ENCODE measurements at places on chromosomes 1 and 21.

DNA sequence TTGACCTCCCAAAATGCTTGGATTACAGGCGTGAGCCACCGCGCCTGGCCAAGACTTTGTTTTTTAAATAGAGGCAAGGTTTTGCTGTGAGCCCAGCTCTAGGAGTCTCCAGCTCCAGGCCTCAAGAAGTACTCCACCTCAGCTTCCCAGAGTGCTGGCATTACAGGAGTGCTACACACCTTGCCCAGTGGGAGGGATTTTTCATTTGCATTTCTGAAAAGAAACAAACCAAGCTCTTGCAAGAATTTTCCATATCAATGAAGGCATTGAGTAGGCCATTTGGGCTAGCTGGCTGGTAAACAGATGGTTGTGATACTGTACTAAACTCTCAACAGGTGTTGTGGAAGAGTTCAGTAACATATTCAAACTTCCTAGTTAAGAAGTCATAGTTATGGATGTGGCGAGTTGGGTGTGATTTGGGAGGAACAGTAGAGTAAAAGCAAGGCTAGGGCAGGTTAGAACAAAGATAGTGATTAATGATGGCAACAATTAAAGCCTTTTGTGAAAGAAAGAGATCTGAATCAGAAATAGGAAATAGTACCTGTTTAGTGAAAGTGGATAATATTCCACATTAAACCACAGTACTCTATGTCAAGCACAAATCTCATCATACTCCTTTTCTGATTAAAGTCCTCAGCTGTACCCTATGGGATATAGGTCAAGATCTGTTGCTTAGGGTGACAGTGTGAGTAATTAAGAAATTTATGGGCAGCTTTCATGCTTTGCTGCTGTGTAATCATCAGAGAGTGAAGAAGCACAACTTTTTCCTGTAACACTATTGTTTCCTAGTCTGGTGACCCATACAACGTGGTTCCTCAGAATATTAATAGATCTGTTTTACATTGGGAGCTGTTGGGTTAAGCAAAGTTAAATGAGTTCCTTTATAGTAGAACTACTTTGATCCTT lies 10.7 kb downstream of the AKIRIN1 start:
- no peak for DNase-seq

- DNase-seq = no peak
These were observed 43.7 kb downstream of the GTF2B start for GRCh38 chr1:88847643-88848042.

GRCh38 chr1:19507516-19507915 lies 22.2 kb upstream of the CAPZB start:
- no peak for DNase-seq

GRCh38 chr1:230366504-230366915 lies 59.6 kb downstream of the PGBD5 start:
- DNase-seq = no peak

GRCh38 chr1:42933610-42934491 lies 24.8 kb downstream of the SLC2A1 start:
- no peak for DNase-seq

DNA sequence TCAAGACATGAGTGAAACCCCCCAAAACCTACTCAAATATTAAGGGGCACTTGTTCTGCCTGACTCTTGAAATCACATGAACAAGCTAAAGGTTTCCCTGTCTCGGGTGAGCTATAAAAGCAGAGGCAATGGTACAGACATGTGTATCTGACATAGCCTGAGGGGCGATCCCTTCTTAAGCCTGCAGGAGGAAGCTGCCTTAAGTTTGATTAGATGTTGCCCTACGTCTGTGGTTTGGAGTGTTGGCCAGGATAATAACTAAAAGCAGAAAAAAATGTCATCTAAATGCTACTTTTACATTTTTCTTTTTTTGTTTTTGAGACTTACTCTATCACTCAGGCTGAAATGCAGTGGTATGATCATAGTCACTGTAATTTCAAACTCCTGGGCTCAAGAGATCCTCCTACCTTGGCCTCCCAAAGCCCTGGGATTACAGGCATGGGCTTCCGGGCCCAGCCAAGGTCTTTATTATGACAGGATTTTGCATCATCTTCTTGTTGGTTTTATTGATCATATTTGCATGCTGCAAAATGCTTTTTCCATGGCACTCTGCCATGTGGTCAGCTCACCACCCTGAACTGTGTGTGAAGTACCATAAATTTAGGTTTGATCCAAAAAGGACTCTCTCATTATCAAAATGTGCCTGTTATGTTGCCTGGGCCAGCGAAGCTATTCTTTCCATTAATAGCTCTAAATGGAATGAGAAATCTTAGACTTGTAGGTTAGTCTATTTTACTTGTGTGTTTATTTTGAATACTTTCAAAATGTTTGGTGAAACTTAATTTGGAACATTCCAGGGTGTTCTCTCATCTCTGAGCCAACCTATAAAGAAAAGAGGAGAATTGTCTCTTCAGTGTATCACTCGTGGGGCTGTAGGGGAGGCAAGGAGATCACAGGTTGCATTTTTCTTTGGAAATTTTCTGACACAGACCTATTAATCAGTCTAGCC lies 15.0 kb upstream of the HMGN1 start:
- no peak for DNase-seq

- DNase-seq = no peak
These were observed 51.4 kb downstream of the GRIK1 start for GRCh38 chr21:29888437-29888836.

DNA sequence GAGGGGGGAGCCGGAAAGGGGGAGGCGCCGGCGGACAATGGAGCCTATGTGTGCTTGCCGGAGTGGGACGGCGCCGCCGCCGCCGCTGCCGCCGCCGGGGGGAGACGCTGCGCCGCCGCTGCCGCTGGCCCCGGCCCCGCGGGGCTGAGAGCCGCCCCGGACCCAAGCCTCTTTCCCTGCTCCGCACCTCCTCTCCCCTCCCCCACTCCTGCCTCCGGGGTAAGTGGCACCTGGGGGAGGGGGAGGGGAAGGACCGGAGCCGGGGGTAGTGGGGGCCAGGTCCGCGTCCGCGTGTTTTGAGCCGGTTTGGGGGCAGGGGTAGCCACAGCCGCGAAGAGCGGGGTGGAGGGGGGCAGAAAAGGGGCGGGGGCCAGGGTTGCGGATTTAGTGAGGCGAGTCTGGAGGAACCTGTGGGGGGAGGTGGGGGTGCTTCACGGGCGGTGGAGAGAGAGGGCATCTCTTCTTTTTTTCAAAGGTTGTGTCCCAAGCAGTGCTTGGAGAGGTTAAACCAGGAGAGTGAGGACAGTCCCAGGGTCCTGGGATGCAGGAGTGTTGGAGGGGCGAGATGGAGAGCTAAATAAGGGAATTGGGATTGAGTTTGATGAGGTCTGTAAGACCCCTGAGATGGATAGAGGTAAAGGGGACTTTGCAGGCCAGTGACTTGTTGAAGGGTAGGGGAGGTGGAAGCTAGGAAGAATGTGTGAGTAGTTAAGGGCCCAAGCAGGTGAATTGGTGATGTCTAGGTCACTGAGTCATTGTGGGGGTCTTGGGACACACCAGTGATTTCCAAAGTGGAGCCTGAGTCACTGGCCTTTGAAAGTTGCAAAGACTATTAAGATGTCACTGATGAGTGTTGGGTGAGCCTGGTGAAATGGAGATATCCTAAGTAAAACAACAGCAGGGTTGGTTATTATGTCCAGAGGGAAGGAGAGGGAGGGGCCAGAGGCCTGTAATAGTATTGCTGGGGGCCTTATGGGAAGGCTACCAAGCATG lies 59.1 kb downstream of the BCL9 start:
- DNase-seq = peak; percentile 51

- no peak for DNase-seq
These were observed 176.7 kb downstream of the OLFM3 start for GRCh38 chr1:101820071-101820470.

DNA sequence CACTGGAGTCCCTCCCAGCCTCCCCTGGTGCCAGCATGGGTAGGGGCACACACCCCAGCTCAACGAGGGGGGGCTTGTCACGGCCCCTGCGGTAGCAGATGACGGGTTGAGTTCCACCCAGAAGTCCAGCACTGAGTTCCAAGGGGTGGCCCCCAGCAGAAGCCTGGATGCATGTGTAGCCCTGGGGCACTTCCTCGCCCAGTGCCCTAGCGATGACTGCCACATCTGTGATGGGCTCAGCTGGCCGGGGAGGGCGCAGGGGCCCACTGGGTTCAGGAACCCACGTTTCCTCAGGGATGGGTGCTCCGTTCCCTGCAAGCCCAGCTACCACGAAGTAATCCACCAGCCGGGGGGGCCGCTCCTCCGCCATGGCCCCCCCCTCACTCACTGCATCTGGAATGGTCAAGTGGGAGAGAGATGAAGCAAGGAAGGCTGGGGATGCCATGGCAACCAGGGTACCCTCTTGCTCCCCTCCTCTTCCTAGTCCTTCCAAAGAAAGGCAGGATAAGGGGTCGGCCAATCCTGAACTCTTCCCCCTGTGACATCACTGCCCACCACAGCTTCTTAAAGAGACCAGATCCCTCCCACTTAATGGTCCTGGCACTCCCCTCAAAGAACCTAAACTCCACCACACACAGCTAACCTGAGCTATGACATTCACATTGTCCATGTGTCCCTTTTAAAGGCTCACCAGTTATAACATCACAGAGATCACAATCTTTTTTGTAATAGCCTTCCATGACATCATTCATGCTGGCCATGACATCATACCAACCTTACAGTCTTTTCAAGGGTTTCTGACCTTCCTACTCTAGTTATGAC lies 2.3 kb downstream of the DENND4B start:
- no peak for DNase-seq

- no peak for DNase-seq
These were observed 2.2 kb upstream of the SPRR4 start for GRCh38 chr1:152968248-152968647.

GRCh38 chr1:63322114-63322943 lies at the start of gene FOXD3:
Gene FOXD3 (plus strand): TSS chr1:63322567. CDS start chr1:63323059, 492 bp downstream.
- no peak for DNase-seq

- no peak for DNase-seq
These were observed 187.2 kb upstream of the PTGFR start for GRCh38 chr1:78303620-78304019.

GRCh38 chr1:211646566-211646965 lies 28.9 kb downstream of the NEK2 start:
- no peak for DNase-seq

DNA sequence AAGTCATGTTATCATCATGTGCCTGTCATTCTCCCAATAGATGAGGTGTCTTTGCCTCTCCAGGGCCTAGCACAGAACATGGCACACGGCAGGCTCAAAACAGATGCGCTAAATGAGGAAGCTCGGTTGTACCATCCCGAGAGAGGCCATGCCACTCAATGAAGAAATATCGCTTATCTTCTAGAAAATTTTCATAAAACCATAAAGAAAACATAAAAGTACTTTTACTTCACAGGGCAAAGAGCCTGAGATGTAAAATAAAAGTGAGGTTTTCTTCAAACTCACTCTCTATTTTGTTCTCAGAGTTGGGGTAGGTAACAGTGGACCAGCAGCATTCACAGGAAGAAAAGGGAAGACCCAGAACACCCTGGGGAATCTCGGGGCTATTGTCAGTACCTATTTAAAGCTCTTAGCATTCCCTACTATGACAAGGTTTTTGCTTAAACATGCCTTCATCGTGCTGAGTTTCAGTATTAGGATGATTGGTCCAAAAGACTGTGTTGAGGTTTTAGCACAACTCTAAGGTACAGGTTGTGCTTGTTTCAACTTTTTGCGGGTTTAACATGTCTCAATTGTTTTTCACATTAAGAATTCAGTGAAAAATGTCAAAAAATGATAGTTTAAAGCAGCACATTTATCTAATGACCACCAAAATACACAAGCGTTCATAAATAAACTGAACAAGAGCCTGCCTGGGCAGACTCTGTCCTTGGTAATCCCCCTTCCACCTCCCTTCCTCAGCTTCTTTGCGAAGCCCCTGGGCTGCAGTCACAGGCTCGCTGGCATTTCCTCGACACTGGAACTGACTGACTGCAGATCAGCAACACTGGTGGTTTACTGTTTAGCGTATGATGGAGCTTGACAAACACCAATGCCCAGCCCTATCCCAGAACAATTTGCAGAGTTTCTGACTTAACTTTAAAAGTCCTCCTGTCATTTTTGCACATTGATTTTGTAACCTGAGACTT lies 55.6 kb downstream of the COQ8A start:
- no peak for DNase-seq

- no peak for DNase-seq
These were observed 24.7 kb upstream of the ARTN start for GRCh38 chr1:43908858-43909257.

GRCh38 chr1:41394369-41394744 lies 33.1 kb downstream of the FOXO6 start:
- no peak for DNase-seq

DNA sequence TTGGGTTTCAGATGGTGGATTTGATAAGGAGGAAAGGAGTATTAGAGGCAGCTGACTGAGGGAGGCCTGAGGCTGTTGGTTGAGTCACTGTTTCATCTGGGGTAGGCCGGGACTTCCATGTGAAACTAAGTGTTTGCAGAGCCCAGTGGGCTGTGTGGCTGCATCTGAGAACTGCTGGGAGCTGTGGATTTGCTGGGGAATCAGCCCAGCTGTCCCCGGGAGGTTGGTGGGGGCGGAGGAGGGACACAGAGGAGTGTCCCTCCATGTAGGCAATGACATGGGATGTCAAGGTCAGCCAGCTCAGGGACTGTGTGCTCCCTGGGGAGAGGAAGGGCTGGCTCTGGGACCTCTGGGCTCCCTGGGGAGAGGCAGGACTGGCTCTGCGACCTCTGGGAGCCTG lies 36.4 kb downstream of the SLC2A7 start:
- DNase-seq = no peak

DNA sequence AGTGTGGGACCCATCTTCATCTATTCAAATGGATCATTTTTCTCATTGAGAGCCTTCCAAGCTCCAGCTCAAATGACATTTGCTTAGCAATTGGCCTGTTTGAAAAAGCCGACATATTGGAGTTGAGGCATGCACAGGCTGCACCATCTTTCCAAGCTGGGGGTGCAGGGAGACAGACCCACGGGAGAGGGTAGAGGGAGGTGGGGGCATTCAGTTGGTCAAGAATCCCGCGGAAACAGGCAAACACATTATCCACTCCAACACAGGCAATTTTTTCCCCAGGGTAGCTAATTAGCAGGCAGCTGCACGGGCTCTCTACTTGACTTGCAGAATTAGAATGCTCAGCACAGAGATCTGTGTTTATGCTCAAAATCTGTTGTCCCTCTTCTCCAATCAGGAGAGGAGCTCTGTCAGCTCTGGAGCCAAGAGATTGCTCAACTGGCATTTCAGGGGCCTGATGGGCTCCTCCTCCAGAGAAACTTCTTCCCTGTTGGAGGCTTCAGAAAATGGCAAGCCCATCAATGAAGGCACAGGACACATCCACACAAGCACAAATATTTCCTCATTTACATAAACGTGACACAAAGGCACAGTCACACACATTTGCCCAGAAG lies 267.8 kb downstream of the FOXD2 start:
- DNase-seq = no peak

- no peak for DNase-seq
These were observed 36.8 kb upstream of the ZNF678 start for GRCh38 chr1:227526524-227526923.

GRCh38 chr1:4616831-4617465 lies 37.5 kb upstream of the AJAP1 start:
- no peak for DNase-seq

DNA sequence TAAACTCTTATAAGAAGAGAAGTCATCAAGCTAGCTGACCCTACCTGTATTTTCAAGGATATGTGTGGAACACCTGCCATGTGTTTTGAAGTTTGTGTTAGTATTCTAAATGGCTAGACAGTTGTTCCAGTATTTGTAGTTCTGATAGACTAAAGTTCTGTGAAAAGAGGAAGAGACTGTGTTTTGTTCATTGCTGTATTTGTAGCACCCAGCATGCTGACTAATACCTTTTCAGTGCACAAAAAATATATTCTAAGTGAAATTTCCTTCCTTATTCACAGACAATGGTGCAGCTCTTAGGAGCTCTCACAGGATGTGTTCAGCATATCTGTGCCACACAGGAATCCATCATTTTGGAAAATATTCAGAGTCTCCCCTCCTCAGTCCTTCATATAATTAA lies 8.2 kb upstream of the METTL18 start:
- no peak for DNase-seq

All from esophagus squamous epithelium (tissue), 5 donors.